ENCODE measurements at places on chromosomes 7 and 10. TPM values are rescaled to one million over a fixed set of nuclear protein-coding genes. Genes with fewer than 3 reads are reported as not detected.

- DNase-seq, result no peak
These were observed 4.6 kb downstream of the TECTB start for GRCh38 chr10:112287844-112288243.

DNA sequence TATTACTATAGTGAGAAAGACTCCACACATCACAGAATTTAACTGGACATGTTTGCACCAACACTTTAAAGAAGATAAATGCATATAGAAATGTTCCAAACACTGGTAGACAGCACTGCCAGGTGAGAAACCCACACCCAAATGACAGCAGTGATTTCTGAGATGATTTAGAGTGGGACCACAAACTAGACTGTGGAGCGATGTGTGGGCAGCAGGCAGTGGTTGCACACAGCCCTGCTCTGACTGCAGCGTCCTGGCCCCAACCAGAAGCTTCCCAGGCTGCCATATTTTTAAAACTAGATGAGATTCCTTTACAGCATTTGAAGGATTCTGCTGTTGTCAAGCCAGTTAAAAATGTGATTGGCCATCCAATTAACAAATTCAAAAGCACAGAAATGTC lies 47.7 kb upstream of the COMMD3 start:
- DNase-seq, result no peak

- no peak for DNase-seq
These were observed 192.9 kb upstream of the PLXDC2 start for GRCh38 chr10:19623321-19623720.

Gene ERCC6
- 25.1 TPM for total RNA-seq

Gene APBB1IP
- 2.8 TPM for total RNA-seq

Gene CCL24
- total RNA-seq, result 0.47 TPM

All from left ventricle myocardium superior (tissue), 1 donor.